ENCODE measurements at places on chromosomes 2 and 18.
A peak's percentile ranks its signal among the peaks of the same experiment; 100 is the strongest.

- DNase-seq = no peak
Observed at GRCh38 chr2:43107679-43108078, 118.7 kb downstream of the ZFP36L2 start.

DNA sequence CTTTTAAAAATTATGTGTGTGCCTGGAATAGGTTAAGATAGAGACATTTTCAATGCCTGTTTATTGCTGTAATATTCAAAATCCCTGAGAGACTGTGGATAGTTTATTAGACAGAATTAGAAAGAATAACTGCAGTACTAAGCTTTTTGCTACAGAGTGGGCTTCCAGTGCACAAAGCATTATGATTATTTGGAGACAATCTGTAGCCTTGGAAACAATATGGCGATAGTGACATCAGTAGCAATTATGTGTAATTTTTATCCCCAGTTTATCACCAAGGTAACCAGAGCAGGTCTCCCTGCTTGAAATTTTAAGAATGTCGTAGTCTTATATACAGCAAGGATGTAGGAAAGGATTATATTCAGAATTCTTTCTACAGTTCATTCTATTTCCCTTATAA is 100.0 kb downstream of the MYO3B start:
- DNase-seq = peak; percentile 82

GRCh38 chr2:148590612-148591011 is 53.9 kb upstream of the EPC2 start:
- DNase-seq = no peak

DNA sequence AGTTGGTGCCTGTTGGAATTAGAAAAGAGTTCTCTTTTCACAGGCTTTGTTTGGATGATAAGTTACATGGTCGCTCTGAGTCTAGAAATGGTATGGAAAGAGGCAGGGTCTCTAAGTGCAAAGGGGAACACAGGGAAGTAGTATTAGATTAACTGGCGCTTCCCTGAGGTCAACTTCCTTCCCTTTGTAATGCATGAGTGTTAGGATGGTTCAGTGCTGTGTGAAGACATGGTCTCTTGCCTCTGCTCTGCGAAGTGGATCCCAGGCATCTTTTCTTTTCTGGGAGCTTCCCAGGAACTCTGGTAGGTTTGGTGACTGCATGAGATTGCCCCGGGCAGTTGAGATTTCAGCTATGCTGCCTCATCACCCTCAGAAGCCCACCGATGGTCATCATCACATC is 170.3 kb downstream of the MIB1 start:
- no peak for DNase-seq

DNA sequence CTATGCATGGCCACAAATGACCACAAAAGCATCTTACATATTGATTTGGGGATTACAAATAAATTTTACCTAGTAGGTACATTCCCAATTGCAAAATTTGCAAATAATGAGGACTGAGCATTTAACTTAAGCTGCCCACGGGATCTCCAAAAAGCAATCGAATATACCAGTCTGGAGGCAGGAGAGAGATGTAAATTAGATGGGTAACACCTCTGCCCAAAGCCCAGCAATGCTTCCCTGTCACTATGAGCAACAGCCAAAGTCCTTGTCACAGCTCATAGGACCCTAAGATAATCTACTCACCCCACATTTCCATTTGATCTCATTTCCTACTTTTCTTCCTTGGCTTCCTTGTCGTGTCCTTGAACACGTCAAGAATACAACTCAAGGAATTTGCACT is 172.2 kb downstream of the SUCLG1 start:
- DNase-seq = no peak

DNA sequence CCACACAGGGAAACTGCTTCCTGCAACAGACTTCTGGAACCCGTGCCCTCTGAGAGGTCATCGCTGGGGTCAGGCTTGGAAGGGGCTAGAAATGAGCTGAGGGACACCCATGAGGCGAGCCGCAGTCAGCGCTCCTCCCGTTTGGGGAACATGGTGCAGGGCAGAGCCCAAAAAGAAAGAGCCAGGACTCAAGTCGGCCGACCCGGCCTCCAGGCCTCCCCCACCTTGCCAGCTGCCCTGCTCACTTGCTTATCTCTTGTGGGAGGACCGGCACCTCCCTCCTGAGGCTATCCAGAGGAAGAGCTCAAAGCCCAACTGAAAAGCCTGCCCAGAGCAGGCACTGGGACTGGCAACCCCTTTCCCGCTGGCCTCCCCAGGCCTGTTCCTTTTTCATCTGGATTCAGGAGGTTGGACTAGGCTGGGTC is 43.6 kb downstream of the SCTR start:
- no peak for DNase-seq

DNA sequence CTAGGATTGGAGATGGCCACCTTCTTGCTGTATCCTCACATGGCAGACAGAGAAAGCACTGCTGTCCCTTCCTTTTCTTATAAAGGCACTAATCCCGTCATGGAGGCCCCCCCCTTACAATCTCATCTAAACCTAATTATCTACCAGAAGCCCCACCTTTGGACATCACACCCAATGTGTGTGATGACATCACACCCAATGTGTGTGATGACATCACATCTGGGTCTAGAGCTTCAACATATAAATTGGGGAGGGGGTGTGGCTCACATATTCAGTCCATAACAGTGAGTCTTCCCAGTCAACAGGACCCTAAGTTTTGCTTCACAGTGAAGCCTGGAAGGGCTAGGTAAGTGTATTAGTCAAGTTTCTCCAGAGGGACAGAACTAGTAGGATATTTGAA is 213.1 kb downstream of the NYAP2 start:
- DNase-seq = no peak

- DNase-seq = no peak
Observed at GRCh38 chr2:96872591-96873349, 2.9 kb upstream of the SEMA4C start.

DNA sequence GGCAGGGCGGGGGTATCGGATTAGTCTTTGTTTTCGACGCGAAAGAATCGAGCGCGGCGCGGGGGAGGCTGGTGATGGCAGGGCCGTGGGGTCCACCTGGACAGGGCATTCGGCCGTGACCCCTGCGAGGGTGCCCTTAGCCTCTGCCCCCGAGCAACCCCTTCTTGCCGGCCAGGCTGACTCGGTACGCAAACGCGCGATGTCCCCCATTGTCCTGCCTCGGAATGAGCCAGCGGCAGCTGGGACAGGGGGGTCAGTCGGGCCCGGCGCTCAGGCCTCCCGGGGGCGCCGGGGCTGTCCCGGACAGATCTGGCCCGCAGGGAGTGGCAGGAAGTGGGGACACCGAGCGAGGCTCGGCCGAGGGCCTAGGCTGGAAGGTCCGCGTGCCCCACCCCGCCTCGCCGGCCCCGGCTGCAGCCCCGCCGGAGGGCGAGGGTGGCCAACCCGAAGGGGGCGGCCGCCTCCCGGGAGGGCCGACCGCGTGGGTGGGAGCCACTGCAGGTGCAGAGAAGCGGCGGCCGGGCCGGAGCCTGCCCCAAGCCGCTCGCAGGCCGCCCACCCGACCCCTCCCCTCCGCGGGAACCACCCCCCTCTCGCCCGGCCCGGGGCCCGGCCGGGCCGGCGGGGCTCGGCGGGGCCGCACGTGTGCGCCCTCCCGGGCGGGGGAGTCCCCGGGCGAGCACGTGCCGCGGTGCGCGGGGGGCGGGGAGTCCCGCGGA is at the start of gene TET3:
Gene TET3, plus strand, starts transcription at position 708 of the 719 bp plus-strand sequence. CDS start 1,494 bp downstream, outside the sequence.
- DNase-seq = peak; percentile 71

GRCh38 chr2:158297606-158298005 is 158.9 kb downstream of the CCDC148 start:
- no peak for DNase-seq

DNA sequence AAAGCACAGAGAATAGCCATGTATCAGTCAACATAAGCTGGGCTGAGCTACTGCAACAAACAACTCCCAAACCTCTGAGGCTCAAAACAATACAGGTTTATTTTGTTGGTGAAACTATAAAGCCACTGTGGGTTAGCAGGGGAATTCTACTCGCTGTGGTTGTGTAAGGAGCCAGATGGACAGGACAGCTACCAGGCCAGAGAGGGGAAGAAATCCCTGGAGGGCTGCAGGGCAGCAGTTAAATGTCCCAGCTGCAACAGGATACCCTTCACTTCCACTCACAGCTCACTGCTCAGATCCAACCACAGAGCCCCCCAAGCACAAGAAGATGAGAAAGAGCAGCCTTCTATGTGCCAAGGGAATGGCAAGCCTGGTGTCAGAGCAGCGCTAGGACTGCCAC is 245.9 kb upstream of the RAB6C start:
- DNase-seq = no peak

DNA sequence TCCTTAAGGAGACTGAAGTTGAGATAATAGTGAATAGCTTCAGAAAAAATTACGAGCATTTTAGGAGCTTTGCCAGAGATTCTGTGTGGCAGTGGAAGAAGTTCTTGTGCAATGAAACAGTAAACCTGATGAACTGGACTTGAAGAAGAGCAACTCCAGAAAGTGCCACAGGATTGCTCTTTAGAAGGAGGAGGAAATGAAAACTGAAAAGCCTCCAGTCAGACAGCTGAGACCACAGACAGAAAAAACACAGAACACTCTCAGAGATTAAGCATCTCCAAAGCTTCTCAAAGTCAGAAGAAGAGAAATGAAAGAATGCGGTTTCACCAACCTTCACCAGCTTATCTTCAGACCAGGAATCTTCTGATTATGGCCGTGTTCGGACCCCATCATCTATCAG is 329.7 kb upstream of the CNTNAP5 start:
- DNase-seq = no peak

GRCh38 chr18:59655676-59656075 is 41.5 kb downstream of the CCBE1 start:
- DNase-seq = no peak

GRCh38 chr2:88127888-88128653 is at the start of gene FABP1:
Gene FABP1 (minus strand): TSS chr2:88128062. CDS start chr2:88128017, 45 bp downstream.
- no peak for DNase-seq

DNA sequence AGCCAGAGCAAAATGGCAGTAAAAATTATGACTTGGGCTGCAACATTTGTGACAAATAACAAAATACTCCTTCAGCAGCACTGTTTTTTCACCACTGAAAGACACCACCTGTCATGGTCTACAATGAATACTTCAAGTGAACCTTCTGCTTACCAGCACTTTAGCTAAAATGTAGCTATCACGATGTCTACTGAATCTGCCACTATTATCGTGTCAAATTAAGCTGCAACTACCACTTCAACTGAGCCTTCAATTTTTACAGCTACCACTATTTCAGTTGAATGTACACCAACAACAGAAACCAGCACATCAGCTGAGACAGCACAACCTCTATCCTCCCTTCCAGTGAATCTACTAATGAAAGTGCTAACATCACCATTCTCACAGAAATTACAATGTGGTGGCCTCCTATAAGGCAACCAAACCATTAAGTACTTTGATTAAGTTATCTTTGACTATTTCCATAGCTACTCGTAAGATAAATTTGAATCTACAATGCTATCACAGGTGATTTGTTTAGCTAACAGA is 10.8 kb upstream of the DYNAP start:
- DNase-seq = no peak

- DNase-seq = no peak
Observed at GRCh38 chr2:237604960-237605359, 14.4 kb upstream of the RAB17 start.

DNA sequence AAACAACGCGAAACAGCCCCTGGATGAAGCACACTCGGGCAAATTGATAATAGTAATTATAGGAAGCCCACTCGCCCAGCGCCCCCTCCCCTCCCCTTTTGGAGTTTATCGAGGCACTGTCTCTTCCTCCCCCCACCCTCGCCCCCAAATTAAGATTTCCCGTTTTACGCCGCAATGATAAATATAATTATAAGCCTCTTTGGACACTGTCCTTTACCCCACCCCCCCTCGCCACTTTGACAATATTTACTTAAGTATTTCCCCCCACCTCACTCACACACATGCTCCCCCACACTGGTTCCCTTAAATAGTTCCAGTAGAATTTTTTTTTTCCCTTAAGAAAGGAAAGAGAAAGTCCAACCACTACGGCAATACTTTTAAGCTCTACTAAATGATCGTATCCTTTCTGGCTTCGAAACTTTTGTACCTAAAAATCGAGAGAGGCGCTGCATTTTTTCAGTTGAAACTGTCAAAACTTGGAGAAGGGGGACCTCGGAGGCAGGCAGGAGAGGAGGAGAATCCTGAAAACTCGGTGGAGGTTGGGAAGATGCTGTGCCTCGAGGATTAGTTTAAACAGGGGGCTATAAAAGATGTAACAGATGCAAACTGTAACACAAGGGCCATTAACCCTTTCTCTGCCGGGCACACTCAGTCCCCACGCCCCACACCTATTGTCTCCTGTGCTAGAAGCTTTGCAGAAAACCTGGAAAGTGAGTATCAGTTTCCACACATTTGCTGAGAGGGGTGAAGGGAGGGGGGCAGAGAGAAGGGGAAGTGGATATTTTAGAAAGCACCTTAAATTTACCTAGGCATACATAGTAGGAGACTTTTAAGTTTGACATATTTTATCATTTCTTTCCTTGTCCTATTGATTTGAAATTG is 1.8 kb downstream of the ZEB2 start:
- DNase-seq = peak; percentile 71

- DNase-seq = no peak
Observed at GRCh38 chr18:79595876-79596374, 83.7 kb upstream of the CTDP1 start.

- peak; percentile 80 for DNase-seq
Observed at GRCh38 chr2:53629501-53629900, 138.1 kb upstream of the CHAC2 start.

DNA sequence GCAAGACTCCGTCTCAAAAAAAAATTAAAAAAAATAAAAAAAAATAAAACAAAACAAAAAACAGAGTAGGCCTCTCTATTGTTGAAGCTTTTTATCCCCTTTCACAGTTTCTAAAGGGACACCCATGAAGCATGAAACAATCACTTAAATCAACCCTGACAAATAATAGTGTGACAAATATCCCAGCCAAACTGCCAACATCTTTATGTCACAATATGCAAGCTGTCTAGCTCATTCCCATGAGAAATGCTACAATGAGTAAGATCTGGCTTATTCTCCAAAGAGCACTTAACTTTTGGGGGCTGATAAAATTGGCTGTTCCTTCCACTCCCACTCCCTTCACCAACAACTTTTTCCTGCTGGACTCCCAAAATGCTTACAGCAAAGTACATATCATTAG is 21.7 kb upstream of the ABCA12 start:
- DNase-seq = no peak
